ENCODE measurements at places on chromosomes 7 and 10.

GRCh38 chr10:86219271-86219670 lies 147.3 kb downstream of the GRID1 start:
- no peak for DNase-seq

DNA sequence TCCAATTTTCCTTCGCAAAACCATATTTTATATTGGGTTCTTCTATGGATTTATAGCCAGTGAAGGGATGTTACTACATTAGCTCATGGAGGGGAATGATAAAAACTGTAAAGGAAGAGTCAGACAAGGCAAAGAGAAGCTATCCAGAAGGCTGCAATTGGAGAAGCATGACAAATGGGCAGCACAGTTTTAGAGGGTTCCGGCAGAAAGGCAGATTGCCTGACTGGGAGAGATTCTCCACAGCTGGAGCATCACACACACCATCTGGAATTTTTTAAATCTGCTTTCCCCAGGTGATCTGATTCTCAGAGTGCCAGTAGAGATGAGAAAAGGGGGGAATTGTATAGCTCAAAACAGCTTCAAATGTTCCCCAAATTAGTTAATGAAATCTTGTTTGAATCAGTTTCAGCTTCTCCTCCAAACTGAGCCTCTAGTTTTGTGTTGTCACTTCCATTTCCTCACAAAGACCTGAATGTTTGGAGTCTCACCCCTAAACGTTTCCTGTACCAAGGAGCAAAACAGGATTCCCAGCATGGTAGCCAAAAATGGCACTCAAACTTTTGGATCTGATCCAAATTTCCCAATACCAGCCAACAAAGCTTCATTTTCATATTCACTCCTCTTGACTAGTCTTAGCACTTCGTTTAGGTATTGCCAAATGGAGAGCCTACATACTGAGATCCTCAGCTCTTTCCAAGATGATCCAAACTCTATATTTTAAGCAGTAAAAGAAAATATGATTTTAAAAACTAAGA lies 177.5 kb downstream of the HPSE2 start:
- DNase-seq: no peak

DNA sequence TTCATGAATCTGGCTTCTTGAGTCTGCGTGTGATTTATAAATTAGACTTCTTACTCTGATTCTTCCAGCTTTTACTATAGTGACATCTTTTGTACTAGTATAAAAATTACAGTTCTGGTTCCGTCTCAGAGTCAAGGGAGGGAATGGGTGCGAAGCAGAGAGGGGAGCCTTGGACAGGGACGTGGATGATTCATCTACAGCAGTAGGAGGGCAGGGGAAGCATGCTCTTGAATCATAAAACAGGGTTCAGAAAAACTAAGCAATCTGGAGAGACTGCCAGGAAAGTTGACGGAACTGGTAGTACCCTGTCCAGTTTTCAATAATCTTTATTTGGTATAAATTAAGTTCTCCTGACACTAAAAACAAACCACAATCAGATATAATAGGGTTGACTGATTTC lies 58.1 kb downstream of the ITGA8 start:
- no peak for DNase-seq

DNA sequence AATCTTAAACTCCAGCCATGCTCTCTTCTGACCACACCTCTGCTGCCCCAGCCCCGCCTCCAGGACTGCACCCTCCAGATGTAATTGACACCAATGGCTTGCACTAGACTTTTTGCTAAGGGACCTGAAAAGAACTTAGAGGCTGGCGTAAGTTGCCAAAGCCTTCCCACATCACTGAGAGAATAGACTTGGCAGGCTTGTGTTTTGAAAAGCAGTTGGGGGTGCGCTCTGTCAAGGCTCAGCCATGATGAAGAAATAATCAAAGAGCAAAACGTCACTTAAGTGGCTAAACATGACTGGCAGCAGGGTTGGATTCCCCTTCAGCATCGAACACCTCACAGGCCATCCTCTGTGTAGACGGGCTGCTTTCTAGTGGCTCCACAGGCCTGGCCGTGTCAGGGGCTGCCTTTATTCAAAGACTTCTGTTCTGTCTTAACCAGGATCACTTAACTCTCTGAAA lies 195.2 kb upstream of the C7orf33 start:
- DNase-seq: no peak

GRCh38 chr7:44765579-44766415 lies 17.1 kb downstream of the ZMIZ2 start:
- no peak for DNase-seq

DNA sequence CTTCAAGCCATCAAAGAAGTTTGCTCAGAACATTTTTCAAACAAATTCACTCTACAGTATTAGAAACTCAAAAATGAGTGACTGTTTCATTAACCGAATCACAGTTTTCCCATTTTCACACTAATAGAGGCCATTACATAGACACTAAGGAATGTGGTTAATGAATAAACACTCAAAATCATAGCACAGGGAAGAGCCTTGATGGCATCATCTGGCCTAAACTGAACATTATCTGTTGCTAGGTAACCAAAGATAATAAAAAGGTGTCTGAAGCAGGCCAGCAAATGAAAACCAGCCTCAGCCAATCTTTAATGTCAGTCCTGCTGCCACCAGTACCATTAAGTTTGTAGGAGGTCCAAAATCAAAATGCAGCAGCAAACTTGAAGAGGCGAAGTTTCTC lies 492.4 kb upstream of the STEAP1 start:
- no peak for DNase-seq

- no peak for DNase-seq
These were observed 58.8 kb upstream of the PLPP4 start for GRCh38 chr10:120398180-120398579.

DNA sequence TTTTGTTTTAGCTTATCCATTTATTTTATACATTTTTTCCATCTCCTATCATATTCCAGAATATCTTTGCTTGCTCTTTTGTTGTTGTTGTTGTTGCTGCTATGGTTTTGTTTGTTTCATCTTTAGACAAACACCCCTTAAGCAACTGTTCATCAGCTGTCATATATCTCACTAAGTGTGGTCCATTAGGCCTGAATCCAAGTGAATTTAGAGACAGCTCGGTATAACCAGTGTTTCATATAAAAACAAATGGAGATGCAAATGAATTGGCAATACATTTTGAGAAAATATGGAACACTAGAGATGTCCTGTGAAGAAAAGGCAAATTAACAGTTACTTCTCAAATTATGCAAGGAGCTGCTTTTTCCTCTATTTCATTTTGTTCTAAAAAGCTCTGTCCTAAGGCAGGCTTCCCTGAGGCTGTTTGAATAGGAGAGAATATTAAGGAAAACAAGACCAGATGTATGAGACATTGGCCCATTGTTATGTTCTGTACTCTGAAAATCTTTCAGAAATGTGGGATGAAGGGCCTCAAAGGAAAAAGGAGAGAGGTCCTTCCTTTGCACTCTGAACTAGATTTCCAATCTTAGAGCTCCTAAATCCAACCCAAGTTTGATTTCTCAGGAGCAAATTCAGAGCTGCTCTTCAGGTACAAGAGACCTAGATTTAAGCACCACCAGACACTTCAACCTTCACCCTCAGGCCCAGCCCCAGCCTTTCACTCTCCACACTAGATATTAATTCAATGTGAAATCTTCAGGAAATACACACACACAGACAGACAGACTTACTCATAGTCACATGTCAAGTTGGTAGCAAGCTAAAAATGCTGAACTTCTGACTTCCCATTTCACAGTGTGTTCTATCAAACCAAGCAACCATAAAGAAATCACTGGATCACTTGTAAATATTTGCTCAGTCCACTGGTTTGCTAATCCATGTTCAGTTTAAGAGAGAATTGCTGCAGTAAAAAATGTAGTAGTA lies 5.4 kb downstream of the TFEC start:
- peak; percentile 61 for DNase-seq

DNA sequence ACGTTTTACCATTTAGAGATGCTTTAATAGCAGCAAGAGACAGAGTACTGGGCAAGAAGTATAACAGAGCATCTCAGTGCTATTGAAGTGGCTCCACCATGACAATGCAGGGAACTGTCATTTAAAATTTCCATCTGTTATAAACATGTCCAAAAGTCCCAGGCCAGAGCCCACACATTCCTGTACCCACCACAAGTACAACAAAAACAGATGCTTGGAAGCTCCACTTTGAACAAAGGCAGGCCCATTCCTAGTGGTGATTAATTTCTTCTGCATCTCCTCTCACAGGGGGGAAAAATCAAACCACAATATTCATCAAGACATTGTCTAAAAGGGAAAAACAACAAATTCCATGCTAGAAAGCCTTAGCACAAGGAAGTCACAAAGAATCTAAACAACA lies 627.9 kb downstream of the PARD3 start:
- no peak for DNase-seq

- no peak for DNase-seq
These were observed 14.9 kb upstream of the DDC start for GRCh38 chr7:50580057-50580456.
